ENCODE measurements at places on chromosomes 3 and 15.

GRCh38 chr3:20250786-20251185 lies 64.8 kb upstream of the SGO1 start:
- DNase-seq: no peak

GRCh38 chr3:146274833-146275232 lies 23.9 kb upstream of the PLSCR4 start:
- no peak for DNase-seq

DNA sequence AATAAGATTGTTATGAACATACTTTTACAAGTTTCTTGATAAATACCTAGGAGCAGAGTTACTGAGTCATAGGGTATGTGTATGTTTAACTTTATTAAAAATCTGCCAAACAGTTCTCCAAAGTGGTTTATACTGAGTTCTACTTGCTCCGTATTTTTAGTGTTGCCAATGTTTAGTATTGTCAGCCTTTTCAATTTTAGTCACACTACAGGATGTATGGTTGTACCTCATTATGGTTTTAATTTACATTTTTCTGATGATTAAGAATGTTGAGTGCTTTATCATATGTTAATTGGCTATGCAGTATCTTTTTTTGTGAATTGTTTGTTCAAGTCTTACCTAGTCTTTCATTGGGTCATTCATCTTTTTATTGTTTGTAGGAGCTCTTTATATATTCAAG lies 4.3 kb downstream of the TMOD3 start:
- no peak for DNase-seq

DNA sequence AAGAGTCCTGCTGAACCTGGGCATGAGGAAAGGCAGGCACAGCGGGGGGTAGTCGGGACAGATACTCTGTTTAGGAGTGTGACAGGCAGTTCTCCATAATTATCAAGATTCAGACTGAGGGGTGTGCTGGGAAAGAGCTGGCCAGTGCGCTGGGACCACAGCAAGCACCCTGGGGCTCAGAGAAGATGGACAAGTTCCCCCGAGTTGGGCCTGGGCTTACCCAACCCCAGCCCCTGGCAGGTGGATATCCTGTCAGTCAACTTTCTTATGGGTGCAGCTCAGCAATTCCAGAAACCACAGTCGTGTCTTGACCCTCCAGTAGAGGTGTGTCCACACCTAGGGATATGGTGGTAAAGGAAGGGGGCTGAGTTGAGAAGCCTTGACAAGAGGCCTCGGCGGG lies 49.2 kb upstream of the PRR20G start:
- DNase-seq: no peak

DNA sequence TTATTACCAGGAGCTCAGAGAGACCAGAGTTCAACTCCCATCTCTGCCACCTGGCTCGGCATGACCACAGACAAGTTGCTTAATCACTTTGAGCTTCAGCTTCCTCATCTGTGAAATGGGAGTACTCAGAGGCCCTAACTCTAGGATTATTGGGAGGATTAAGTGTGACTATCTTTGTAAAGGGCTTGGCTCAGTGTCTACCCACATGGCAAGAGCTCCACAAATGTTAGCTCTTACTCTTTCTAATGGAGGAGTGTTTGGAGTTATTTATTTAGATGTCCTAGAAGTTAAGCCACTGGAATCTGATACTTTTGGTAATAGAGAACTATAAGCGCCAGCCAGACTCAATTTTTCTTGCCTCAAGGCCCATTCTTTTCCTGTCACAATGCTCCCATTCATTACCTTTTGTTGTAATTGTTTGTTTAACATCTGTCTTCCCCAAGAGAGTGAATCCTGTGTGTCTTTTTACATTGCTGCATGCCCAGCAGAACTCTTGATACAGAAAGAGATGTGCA lies 12.3 kb upstream of the LMCD1 start:
- no peak for DNase-seq

DNA sequence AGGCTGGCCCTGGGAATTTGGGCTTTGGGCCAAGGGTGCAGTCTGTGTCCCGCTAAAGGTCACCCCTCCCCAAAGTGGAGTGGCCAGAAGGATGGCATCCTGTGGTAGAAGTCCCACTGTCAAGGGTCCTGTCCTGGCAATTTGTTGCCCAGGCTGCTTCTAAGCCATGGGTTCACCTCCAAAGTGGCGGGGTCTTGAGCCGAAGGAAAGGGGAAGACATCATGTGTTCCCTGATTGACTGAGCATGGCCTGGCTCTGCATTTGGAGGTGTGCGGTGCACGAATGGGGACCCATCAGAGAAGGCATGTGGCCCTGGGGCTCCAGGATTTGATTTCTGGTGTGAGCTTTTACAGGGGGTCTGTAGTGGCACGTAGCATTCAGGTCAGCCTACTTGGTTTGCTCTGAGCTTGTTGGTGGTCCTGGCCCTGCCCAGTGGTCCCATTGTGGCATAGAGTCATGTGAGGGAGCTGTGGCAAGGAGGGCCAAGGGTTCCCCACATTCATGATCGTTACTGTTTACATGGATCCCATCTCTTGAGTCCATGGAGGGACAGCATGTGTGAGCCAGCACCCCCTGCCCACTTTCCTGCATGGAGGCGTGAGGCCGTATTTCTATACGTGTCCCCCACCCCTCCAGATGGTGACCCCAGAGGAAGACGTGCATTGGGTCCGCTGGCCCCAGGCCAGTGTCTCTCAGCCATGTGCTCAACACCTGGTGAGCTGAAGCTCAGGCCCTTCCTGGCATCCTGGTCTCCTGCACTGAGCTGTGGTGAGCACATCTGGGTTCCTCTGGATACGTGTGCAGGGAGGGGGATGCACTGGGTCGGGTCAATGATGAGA lies 225.1 kb downstream of the SNRPN start:
- no peak for DNase-seq

DNA sequence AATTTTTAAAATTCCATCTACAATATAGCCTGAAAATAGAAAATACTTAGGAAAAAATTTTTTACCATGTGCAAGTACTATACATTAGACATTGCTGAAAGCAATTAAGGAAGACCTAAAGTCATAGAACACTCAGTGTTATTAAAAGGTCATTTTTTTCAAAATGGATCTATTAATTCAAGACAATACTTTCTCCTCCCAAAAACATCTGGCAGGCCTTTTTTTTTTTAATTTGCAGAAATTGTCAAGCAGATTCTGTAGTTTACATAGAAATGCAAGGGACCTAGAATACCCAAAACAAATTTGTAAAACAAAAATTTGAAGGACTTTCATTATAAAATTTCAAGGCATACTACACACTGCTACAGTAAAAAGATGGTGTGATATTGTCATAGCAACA lies 238.4 kb upstream of the VEPH1 start:
- DNase-seq: no peak

DNA sequence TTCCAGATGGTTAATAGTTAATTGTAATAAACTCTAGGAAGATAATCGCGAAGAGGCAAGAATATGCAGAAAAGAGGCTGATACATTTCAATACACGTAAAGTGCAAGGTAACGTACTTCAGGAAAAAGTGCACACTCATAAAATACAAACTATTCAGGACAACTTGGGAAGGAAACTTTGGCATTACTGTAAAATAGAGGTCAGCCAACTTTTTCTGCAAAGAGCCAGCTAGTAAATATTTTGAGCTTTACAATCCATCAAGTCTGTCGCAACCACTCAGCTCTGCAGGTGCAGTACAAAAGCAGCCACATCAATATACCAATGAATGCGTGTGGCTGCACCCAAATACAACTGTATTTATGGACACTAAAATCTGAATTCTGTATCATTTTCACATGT lies 51.6 kb upstream of the THUMPD3 start:
- no peak for DNase-seq

All from smooth muscle cell of the brain vasculature (primary cell).